ENCODE measurements at places on chromosomes 4 and X.

- DNase-seq = no peak
These were observed 117.3 kb downstream of the ENPP6 start for GRCh38 chr4:184100297-184100885.

GRCh38 chr4:6665320-6665654, 24.8 kb downstream of the MRFAP1 start:
- DNase-seq = no peak

DNA sequence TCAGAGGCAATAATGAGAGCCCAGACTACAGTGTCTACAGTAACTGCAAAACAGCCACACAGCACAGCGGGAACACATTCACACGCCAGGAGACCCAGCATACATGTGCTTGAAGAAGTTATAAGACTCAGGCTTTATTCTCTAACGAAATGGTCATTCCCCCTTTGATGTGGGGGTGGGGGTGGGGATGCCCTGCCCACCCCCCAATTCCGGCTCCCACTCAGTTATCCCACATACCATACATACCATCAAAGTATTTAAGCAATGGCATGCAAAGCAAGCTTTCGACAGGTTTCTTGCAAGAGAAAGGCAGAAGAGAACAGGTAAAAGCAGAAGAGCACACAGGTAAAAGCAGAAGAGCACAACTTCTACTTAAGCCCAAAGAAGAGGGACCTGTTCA, 3.6 kb downstream of the MECP2 start:
- DNase-seq = no peak

- no peak for DNase-seq
These were observed 18.1 kb upstream of the ADAD1 start for GRCh38 chr4:122360754-122361153.

DNA sequence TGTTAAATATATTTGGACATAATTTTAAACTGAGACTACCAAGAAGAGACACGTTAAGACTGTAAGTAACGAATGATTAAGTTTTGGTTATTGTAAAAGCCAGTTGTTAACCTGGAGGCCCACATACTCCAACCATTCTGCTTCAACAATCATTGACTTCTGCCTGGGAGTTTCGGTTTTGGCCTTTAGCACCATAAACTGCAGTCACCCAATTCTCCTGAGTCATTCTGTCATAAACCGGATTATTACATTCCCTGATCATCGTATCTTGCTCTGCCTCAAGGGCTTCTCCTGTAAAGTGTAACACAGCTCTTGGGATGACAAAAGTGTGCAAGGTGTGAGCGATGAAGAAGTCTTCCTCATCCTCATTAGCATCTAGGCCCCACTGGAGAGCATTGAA, 46.9 kb upstream of the PABPC1L2A start:
- no peak for DNase-seq

DNA sequence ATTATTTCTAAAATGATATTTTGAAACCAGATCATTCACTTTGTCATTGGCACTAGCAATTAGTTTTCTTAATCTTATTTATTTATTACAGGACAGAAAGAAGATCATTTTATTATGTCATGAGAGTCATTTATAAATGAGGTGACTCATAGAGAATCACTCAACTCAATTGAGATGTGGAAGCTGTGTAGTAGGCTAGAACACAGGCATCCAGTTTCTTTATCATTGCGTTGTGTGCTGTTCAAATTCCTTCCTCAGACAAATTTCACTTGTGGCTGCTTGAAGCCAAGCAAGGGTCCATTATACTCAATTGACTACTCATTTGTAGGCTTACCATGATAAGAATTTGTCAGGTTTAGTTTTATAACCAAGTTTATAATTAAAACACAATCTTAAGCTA, 87.6 kb downstream of the MRPL1 start:
- DNase-seq = no peak

GRCh38 chr4:128516301-128516969, 228.8 kb upstream of the PGRMC2 start:
- peak; percentile 39 for DNase-seq

GRCh38 chrX:106862972-106863688, 40.0 kb downstream of the RIPPLY1 start:
- no peak for DNase-seq

GRCh38 chr4:93183576-93183975, 645.0 kb upstream of the ATOH1 start:
- DNase-seq = no peak

DNA sequence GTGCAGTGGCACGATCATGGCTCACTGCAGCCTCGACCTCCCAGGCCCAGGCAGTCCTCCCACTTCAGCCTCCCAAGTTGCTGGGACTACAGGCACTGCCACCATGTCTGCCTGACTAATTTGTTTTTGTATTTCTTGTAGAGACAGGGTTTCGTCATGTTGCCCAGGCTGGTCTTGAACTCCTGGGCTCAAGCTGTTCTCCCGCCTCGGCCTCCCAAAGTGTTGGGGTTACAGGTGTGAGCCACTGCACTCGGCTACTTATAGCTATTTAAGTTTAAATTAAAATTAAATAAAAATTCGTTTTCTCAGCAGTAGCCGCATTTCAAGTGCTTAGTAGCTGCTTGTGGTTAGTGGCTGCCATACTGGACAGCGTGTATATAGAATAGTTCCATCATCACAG, 3.5 kb downstream of the SMAD1 start:
- no peak for DNase-seq

DNA sequence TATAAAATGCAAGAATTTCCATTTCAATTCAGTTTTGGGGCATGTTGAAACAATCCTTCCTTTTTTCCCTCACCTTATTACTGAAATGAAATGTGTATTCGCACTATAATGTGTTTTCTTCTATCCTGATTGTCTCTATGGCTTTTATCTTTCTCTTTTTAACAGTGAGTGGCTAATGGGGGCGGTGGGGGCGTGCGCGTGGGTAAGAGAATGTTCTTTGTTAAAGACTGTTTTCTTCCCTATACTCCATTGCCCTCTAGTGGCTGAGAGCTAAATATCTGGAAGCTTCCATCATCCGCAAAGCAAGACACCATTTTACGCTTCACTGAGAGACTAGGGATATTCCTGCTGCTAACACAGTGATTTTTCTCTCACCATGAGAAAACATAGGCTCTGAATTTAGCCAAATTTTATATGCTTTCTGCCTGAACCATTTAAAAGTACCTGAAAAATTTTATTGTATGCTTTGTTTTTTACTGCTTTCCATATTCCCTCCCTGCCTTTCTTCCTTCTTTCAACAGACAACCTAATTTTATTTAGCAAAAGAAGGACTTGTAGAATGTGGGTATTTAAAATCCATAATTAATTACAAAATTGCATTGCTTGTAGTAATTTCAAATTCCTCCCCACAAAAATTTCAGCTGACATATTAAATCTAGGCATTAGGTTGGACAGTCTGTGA, 194.0 kb downstream of the GASK1B start:
- no peak for DNase-seq

DNA sequence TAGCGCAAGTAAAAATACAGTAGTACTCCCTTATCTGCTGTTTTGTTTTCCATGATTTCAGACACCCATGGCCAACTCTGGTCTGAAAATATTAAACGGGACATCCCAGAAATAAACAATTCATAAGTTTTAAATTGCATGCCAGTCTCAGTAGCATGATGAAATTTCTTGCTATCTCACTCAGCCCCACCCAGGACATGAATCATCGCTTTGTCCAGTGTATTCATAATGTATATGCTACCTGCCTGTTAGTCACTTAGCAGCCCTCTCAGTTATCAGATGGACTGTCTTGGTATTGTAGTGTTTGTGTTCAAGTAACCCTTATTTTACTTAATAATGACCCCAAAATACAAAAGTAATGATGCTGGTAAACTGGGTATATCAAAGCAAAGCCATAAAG, 158.2 kb upstream of the DDIT4L start:
- DNase-seq = no peak

DNA sequence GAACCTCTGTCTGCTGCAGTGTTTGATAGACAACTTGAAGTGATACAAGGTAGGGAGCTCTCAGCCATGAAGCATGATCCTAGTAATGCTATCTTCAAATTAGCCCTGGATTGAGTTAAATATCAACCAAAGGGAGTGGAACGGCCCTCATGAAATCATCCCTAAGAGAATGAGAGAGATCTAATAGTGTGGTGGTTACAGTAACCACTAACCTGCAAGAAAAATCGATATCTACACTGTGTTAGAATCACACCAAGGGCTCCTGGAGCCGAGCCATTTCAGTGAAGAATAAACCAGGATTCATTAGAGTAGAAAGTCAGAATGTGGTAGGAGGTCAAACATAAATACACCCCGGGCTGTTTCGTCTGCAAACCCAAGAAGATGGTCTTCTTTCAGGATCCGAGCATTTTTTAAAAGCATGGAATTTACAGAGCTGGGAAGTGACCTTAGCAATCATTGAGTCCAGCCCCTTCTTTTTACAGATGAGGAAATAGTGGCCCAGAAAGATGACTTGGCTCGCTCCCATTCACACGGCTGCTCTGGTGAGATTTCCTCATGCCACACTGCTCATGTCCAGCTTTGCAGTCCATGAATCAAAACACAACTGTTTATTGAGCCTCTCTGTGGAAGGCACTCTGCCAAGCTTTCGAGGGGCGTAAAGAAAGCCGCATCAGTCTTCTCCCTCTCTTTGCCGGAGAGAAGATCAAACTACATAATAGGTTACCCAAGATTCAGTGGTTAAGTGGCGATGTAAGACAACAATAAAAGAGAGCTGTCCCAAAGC, 5.5 kb upstream of the DCTD start:
- DNase-seq = no peak

DNA sequence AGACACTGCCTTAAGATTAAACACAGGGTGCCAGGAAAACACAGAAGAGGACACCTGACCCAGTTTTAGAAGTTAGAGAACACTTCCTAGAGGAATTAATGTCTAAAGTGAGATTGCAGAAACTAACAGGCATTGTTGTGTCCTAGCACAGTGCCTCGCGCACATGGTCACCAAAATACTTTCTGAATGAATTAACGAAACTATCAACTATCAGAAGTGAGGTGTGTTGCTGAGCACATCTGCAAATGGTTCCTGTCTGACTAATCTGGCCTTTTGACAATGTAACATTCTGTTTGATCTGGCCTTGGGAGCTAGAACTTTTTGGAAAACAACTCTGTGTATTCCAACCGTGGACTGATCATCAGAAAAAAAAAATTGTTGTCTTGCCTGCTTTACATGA, 556.8 kb upstream of the LCORL start:
- DNase-seq = no peak

GRCh38 chr4:153111426-153112040, 92.7 kb upstream of the TRIM2 start:
- no peak for DNase-seq

DNA sequence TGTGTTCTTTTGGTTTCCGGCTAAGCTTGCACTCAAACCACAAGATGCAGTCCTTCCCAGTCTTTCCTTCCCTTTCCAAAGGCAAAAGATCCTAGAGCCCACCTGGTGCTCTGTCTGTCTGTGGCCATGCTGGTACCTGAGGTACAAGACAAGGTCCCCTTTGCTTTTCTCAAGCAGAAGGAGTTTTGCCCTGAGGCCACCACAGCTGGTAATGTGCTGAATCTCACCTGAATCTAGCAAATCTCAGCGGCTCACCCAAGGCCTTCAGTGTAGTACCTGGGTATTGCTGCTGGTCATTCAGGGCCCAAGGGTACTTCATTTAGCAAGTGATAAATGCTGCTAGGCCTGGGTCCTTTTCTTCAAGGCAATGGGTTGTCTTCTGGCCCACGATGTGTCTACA, 20.5 kb upstream of the KLF8 start:
- DNase-seq = no peak

DNA sequence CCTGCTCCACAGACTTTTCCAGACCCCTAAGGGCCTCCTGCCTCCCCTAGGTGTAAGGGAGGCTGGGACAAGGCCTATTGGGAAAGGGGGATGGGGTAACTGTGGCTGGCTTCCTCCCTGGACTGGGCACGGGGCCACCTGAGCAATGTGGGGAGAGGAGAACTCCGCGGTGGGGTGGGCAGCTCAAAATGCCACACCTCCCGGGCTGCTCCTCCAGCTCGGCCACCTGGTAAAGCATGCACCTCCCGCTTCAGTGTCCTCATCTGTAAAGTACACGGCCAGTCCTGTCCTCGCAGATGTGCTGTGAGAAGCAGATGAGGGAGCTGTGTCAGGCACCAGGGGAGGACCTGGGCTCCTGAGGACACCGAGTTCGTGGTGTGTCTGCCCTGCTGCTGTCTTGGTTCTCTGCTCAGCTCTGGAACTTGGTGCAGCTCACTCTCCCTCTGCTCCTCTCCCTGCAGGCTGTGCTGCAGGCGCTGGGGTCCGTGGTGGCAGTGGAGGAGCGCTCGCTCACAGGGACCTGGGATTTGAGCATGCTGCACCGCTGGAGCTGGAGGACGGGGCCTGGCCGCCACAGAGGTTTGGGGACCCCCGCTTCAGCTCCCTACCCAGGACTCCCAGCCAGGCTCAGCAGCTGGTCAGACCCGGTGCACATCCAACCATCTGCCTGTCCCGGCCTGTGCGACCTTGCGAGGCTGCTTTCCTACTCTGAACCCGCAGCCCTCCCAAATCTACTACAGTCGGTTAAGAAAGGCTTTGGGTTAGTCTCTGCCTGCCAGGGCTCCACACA, 20.8 kb upstream of the MRFAP1 start:
- no peak for DNase-seq

GRCh38 chr4:1538941-1539772, 132.9 kb upstream of the NKX1-1 start:
- no peak for DNase-seq

DNA sequence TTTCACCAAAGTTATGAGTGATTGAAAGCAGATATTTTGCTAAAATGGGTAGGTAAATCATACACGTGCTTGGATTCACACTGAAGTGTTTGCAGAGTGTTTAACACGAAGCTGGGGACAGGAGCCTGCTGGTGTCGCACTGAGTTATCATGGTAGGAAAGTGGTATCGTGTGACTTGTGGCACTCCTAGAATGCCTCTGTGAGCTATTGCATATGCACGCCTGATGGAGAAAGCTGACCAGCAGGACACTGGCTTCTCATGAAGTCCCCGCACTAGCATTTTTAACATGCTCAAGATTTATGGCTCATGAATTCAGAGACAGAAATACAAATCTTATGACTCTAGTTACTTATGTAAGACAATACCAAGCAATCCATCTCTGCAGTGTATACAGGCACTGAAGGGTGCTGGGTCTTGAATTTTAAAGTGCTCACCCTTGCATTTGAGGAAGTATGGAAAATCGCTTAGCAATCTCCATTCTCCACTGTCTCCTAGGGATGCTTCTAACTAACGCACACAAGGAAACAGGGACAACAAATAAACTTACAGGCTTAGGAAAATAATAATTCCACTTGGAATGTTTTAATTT, 19.8 kb downstream of the VCX3B start:
- no peak for DNase-seq

GRCh38 chr4:185404031-185404430, 7.4 kb downstream of the ANKRD37 start:
- no peak for DNase-seq

DNA sequence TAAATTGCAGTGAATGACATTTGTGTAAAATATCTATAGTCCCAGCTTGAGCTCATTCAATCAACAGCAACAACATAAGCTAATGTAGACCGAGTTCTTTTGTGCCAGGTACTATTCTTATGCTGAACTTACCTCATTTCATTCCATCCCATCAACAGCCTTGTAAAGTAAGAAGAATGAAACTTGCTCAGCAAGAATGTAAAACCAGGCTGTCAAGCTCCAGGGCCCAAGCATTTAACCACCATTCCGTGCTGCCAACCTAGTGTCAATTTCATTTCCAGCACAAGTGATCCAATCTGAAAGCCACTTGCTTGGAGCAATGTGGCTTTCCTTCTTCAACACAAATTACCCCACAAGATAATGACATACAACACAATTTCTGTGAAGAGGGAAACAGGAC, 36.6 kb downstream of the RASSF6 start:
- no peak for DNase-seq
